Inflammatory macrophage (primary cell): ENCODE measurements at places on chromosomes 1 and 21.

DNA sequence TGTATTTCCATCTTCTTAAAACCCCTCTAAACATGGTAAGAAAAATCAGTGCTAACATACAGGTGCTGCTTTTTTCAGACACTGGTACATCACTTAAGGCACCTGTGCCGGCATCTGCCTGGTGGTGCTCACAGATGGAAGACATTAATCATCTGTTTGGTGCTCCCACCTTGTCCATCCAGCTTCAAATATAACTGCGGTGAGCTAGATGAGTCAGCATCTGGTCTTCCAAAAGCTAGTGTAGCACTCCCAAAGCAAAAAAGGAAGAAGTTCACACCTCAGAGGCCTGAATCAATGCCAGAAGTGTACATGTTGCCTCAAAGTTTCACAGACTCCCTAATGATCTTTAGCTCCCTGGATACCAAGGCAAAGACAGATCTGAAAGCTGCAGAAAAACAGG lies 44.4 kb downstream of the TM2D1 start:
- no peak for DNase-seq

- peak; percentile 61 for DNase-seq
These were observed 16.9 kb downstream of the CAPZB start for GRCh38 chr1:19468397-19468956.

DNA sequence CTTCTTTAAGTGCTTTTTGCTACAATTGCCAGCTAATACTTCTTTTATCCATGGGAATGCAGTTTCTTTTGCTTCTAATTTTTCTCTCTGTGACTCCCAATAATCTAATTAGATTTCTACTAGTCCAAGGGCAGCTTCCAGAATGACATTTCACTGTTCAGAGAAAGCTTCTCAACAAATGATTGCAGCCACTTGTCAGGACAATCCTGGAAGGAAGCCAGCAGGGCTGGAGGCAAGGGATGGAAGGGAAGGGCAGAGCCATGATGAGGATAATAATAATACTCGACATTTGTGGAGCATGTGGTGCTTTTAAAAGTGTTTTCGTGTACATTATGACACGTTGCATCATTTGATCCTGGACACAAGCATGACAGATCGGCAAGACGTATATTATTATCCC lies 19.4 kb downstream of the F11R start:
- DNase-seq: no peak

DNA sequence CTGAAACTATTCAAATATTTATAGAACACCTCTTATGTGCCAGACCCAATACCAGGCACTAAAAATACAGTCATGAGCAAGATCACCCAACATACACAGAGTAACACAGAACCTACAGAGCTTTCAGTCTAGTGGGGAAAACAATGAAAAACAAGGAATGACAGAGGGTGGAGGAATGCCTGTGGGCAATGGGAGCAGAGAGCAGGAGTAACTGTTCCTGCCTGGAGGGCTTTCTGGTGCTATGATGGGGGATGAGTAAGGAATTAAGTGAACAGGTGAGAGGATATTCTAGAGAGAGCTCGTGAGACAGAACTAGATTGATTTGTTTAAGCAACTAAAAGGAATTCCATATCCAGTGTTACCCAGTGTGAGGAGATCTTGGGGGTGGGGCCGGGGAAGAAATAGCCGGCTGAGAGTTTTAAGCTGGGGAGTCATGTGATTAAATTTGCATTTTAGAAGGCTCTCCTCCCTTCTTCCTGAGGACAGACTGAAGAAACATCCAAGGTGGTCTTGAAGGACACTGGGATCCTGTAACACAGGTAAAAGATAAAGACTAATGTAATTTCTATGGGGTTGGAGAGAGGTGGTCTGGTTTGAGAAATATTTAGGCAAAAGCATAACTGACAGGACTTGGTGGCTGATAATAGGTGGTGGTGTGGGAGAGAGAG lies 2.1 kb upstream of the CD53 start:
- no peak for DNase-seq

DNA sequence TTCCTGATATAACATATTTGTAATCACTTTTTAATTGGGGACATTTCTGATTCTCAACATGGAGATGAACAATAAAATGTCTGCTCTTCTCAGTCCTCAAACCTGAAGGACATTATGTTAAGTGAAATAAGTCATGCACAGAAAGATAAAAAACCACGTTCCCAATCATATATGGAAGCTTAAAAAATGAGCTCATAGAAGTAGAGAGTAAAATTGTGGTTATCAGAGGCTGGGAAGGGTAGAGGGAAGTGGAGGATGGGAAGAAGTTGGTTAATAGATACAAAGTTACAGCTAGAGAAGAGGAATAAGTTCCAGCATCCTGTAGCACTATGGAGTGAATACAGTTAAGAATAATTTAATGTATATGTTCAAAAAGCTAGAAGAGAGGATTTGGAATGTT lies 1.5 kb upstream of the CD48 start:
- peak; percentile 58 for DNase-seq

DNA sequence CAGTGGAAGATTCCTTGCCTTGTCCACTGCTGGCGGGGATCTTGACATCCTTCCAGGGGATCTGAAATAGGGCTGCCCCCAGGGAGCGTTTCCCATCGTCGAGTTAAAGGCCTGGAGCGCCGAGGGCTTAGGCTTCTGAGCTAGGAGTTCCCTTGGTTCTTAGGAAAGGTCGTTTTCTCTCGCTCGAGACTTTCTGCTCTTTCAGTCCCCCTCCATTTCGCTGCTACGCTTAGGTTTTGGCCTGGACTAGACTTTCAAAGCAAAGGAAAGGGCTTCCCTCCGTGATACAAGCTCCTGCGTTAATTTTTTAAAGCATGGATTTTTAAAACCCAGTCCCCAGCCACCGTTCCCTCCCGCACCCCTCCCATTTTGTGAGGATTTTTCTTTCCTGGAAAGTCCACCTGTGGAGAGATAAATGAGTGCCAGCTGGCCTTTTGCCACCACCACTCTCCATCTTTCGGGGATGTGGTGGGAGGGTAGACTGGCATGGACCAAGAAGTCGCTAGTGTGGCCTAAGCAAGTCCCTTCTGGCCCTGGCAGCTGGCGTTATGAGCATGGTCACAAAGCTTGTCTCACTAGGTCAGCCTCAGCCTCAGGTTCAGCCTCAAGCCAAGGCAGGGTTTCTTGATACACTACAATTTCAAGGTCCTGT lies 9.2 kb downstream of the NR5A2 start:
- no peak for DNase-seq

DNA sequence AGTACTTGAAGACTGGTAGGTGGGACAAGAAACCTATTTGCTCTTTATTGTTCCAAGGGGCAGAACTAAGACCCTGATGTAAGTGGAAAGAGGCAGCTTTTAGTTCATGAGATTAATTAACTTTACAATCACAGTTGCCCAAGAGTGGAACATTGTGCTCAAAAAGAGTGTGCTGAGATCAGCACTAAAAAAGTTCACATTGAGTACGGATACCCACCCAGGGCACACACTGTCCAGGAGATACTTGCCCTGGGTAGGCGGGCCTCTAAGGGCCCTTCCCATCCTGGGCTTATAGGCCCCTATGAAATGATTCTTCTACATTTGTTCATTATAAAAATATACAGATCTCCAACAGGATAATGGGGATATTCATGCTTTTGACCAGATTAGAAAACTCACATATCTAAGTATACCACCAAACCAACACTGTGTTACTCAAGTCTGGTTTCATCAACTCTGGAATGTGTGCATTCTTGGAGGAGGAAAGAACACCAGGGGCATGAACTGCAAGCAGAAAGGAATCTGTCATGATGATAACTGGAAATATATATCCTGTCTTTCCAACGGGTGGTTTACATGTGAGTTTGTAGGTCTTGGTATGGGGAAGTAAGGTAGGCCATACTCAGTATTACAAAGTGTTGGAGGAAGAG lies 626.2 kb downstream of the SMYD3 start:
- DNase-seq: no peak

DNA sequence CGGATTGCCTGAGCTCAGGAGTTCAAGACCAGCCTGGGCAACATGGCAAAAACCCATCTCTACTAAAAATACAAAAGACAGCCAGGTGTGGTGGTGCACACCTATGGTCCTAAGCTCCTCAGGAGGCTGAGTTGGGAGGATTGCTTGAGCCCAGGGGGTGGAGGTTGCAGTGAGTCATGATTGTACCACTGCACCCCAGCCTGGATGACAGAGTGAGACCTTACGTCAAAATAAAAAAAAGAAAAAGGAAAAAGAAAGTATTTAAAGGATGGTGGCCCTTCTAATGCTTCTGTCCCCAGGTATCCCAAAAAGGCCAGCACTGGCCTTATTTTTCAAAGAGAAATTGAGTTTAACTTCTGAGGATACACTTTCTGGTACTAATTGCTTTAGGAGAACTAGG lies 1.7 kb downstream of the IKBKE start:
- DNase-seq: no peak

DNA sequence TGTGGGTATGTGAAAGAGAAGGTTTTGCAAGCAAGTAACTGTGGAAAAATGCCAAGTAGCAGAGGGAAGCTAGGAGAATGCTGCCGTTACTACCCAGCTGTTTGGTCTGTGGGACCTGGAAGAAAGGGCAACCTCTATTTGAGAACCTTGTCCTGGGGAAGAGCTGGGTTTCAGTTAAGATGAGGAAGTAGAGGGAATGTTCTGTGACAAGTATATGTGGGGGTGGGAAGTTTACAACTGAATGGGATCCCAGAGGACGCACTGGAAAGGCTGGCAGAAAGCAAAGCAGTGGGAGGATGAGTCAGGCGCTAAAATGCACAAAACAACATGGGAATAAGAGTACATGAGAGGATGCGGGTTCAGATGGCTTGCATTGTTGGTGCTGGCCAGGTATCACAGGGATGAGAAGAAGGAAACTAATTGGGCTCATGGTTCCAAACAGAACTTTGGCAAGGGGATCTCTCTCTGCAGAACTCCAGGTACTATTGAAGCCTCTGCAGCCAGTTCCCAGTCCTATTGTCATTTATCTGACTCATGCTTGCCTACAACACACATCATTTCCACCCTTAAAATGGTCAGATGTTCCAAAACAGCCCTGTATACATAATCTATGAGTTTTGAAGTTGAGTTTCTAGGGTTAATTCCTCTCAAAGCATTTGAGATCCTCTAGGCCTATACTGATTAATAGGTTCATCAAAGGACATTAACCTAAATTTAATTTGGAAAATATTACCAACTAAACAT lies 88.5 kb upstream of the VAV3 start:
- peak; percentile 88 for DNase-seq

DNA sequence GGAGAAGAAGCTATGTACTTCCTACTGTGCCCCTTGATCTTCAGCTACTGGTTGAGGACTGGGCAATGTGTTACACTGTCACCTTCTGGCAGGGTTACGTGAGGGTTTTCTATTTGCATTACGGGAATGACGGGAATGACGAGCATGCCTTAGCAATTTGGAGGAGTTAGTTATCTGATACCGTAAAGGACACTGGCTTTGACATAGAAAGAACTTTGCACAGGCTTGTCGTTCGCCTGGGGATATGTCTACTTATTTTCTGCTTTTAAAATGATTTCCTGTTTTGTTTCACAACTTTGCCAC lies 19.8 kb upstream of the ACBD6 start:
- DNase-seq: no peak

DNA sequence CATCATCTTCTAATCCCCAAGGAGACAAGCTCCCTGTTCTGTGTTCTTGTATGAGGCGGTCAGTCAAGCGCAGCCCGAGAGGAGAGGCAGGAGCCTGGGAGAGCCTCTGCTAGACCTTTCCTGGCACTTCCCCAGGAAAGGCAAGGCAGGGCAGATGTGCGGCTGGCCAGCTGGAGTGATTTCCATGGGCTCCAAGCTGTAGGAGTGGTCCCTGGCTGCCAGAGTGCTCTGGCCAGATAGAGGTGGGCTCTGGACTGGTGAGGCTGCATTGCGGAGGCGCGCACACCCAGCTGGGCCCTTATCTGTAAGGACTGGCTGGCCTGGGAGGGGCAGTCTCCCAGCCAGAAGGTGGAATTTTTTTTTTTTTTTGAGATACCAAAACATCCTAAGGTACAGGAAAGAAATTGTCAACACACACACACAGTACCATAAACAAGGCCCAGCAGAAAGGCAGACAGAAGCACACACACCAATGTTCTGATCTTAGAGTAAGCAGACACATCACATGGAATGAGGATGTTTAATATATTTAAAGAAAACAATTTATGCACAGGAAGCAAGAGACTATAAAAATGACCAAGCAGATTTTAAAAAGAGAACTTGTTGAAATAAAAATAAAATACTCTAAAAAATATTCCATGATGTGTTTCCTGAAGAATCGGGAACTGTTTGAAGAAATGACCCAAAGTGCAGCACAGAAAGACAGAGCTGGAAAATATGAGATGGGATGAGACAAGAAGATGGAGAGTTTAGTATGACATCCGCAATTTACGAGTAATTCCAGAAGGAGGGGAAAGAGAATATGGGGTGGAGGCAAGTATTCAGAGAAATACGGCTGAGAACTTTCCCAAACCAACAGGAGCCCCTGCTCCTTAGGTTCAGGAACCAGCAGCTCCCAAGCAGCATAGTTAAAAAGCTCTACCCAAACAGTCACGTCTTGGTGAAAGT lies 13.4 kb downstream of the IBA57 start:
- no peak for DNase-seq

GRCh38 chr1:171868217-171868803 lies 27.0 kb downstream of the DNM3 start:
- no peak for DNase-seq

- no peak for DNase-seq
These were observed 43.0 kb downstream of the KDM1A start for GRCh38 chr1:23062271-23062670.

DNA sequence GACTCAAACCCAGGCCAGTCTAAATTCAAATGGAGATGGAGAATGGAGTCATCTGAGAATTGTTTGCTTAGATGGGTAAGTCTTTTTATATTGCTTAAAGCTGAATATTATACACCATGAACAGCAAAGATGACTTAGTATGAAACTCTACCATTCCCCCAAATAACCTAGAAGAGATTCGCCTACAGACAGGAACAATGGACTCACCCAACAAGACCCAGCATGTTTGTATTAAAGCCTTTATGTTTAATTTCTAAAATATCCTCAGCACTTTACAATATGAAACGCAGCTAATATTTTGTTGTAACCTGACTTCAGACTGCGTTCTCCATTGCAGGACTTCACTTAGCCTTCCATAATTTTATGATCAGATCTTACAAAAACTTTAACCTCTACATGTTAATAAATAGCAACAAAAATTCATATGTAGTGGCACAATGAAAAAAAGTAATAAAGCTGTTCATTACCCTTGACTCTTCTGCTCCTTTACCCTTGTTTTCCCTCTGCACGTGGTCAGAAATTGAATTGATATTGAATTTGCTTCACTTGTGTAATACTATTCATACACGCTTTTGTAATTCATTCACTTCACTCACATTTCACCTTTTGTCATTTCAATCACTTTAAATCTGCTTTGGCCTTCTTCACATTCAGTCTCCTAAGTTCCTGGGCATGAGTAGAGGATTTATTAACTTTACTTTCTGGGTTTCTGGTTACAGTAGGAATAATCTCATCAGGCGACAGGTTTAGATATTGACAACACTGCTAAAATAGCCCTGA lies 177.3 kb upstream of the PTBP2 start:
- no peak for DNase-seq

- no peak for DNase-seq
These were observed 10.0 kb downstream of the AHDC1 start for GRCh38 chr1:27593678-27594563.

- no peak for DNase-seq
These were observed 65.9 kb downstream of the KCNAB2 start for GRCh38 chr1:6111571-6111970.

- no peak for DNase-seq
These were observed 62.9 kb upstream of the CNTN2 start for GRCh38 chr1:204979891-204980649.
